Nephron progenitor cell (in vitro differentiated cells): ENCODE measurements at places on chromosomes 11 and 22.

DNA sequence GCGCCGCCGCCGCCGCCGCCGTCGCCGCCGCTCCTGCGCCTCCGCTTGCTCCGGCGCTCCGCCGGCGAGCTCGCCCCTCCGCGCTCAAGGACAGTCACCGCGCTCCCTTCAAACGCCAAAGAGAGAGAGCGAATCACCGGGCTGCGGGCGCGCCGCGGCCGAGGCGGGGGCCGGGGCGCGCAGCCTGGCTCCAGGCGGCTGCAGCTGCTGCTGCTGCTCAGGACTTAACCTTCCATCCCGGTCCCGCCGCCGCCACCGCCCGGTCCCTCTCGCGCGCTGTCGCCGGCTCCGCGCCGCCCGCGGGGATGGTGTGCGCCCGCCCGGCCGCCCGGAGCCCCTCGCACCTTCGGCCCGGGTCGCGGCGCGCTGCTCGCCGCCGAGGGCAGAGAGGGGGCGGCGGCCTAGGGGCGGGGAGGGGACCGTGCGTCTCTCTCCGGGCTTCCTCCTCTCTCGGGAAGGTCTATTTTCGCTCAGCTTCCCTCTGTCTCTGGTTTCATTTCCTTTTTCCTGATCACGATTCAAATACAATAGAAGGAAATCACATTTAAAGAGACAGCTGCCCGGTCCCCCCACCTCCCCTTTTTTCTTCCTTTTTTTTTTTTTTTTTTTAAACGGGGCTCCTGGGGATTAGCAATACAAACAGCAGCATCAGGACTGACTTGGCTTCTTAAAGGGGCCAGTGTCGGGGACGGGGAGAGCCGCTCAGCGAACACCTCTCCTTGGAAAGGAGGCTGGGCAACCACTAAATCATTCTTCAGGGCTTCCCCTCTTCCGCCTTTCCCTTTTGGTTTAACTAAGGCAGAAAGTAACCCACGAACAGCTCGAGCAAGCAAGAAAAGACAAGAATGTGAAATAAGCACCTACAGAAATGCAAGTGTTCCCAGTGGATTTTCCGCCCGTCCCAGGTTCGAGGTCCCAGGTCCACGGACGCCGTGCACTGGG, 22.1 kb downstream of the LMO2 start:
- H3K36me3 ChIP-seq, result no peaks in the 10 kb centered on the region
- DNase-seq, result peak; percentile 72
- H3K27ac ChIP-seq, result peak overlapping the region; percentile 50

GRCh38 chr11:58805065-58805464, 39.4 kb downstream of the GLYATL2 start:
- H3K4me1 ChIP-seq, result no peaks in the 10 kb centered on the region
- H3K27ac ChIP-seq, result no peak overlapping the region
- no peaks in the 10 kb centered on the region for H3K27me3 ChIP-seq
- H3K4me3 ChIP-seq, result no peak overlapping the region

DNA sequence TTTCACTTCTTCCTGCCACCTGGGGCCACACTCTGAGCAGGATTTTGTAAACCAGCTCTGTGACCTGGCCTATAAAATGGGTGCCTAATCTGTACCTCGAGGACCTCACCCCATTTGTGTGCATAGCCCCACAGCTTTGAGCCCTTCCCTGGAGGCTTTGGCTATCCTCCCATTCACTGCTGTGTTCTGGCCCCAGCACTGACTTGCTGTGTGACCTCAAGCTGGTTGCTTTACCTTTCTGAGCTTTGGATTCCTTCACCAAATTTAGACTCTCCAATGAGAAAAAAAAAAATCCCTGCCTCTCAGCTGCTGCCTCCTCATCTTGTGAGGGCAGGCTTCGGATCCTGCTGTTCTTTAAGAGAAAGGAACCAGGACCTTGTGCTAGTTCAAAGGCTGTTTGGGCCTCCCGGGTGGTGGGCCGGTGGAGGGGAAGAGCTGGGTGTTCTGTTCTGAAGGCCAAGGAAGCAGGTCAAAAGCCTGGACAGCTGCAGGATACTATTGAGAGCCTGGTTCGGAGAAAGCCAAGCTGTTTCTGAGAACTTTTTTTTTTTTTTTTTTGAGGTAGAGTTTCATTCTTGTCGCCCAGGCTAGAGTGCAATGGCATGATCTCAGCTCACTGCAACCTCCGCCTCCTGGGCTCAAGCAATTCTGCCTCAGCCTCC, 1.1 kb upstream of the PYGM start:
- H3K27ac ChIP-seq, result peak overlapping the region; percentile 94
- H3K36me3 ChIP-seq, result peaks cover 25% of the 10 kb centered on the region
- no peak for DNase-seq
- H3K4me3 ChIP-seq, result no peak overlapping the region
- H3K27me3 ChIP-seq, result peaks cover 3% of the 10 kb centered on the region
- peaks cover 100% of the 10 kb centered on the region for H3K4me1 ChIP-seq

- H3K27me3 ChIP-seq, result no peaks in the 10 kb centered on the region
- no peak overlapping the region for H3K4me3 ChIP-seq
- no peaks in the 10 kb centered on the region for H3K36me3 ChIP-seq
- H3K4me1 ChIP-seq, result peaks cover 22% of the 10 kb centered on the region
- no peak for DNase-seq
- H3K27ac ChIP-seq, result peak overlapping the region; percentile 36
Measured at GRCh38 chr11:100830978-100831732, 144.1 kb downstream of the ARHGAP42 start.

- peaks cover 5% of the 10 kb centered on the region for H3K27me3 ChIP-seq
- H3K4me1 ChIP-seq, result no peaks in the 10 kb centered on the region
- H3K4me3 ChIP-seq, result no peak overlapping the region
- no peak overlapping the region for H3K27ac ChIP-seq
Measured at GRCh38 chr11:41399323-41399722, 60.1 kb downstream of the LRRC4C start.

- H3K27me3 ChIP-seq, result peaks cover 16% of the 10 kb centered on the region
- no peaks in the 10 kb centered on the region for H3K36me3 ChIP-seq
- H3K4me3 ChIP-seq, result no peak overlapping the region
- no peak overlapping the region for H3K27ac ChIP-seq
- DNase-seq, result peak; percentile 27
- H3K4me1 ChIP-seq, result peaks cover 17% of the 10 kb centered on the region
Measured at GRCh38 chr11:20337526-20338154, 25.9 kb upstream of the HTATIP2 start.

DNA sequence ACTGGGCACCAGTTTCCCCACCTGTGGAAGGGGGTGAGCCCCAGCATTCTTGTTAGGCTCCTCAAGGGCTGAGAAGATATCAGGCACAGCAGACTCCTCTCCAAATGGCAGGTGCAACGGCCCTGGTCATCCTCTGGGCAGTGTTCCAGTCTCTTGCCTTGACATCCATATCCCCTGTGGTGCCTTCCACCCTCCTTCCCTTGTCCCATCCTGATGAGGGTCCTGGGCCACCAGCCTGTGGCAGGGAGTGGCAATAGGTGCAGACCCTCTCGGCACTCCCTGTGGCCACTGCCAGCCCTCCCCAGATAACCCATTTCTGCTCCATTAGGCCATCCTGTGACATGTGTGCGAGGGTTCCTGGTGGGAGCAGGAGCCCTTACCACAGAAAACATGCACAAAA, 78.8 kb upstream of the NECTIN1 start:
- peaks cover 22% of the 10 kb centered on the region for H3K4me1 ChIP-seq
- H3K27ac ChIP-seq, result no peak overlapping the region
- H3K36me3 ChIP-seq, result no peaks in the 10 kb centered on the region
- no peak overlapping the region for H3K4me3 ChIP-seq
- no peak for DNase-seq

DNA sequence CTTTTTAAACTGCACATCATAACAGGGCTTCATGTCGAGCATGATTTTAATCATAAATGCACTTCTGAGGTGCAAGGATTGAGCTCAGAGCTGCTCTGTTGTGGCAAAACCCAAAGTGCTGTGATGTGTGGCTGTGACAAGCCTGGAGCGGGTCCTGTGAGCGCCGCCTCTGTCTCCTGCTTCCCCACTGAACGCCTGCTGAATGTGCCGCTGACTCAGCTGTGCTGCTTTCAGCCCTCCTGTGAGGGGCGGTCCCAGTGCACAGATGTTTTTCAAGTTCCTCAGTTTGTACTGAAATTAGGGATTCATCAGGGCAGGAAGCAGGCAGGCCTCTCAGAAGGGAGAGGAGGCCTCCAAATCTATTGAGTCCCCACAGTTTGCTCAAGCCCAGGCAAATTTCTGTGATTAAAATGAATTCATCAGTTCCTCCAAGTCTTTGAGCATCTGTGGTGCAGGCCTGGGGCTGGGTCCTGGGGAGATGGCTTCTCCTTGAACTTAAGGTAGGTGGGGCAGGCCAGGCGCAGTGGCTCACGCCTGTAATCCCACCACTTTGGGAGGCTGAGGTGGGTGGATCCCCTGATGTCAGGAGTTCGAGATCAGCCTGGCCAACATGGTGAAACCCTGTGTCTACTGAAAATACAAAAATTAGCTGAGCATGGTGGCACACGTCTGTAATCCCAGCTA, 3.0 kb upstream of the GTSE1 start:
- H3K4me3 ChIP-seq, result no peak overlapping the region
- H3K27me3 ChIP-seq, result no peaks in the 10 kb centered on the region
- H3K4me1 ChIP-seq, result peaks cover 42% of the 10 kb centered on the region
- H3K27ac ChIP-seq, result no peak overlapping the region

DNA sequence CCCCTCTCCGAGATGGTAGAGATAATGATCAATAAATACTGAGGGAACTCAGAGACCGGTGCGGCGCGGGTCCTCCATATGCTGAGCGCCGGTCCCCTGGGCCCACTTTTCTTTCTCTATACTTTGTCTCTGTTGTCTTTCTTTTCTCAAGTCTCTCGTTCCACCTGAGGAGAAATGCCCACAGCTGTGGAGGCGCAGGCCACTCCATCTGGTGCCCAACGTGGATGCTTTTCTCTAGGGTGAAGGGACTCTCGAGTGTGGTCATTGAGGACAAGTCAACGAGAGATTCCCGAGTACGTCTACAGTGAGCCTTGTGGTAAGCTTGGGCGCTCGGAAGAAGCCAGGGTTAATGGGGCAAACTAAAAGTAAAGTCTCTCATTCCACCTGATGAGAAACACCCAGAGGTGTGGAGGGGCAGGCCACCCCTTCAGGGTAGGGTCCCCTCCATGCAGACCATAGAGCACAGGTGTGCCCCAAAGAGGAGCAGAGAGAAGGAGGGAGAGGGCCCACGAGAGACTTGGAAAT, 43.2 kb downstream of the IGLL1 start:
- H3K27ac ChIP-seq, result peak overlapping the region; percentile 100
- H3K27me3 ChIP-seq, result no peaks in the 10 kb centered on the region
- peaks cover 89% of the 10 kb centered on the region for H3K4me1 ChIP-seq
- no peak for DNase-seq
- no peak overlapping the region for H3K4me3 ChIP-seq

- no peak overlapping the region for H3K4me3 ChIP-seq
- peaks cover 68% of the 10 kb centered on the region for H3K27me3 ChIP-seq
- no peaks in the 10 kb centered on the region for H3K36me3 ChIP-seq
- H3K27ac ChIP-seq, result no peak overlapping the region
Measured at GRCh38 chr11:43868852-43869567, 11.6 kb upstream of the ALKBH3 start.

- H3K36me3 ChIP-seq, result peaks cover 4% of the 10 kb centered on the region
- no peak for DNase-seq
- H3K27me3 ChIP-seq, result no peaks in the 10 kb centered on the region
- H3K4me3 ChIP-seq, result no peak overlapping the region
Measured at GRCh38 chr11:101453682-101454081, 130.1 kb downstream of the TRPC6 start.

GRCh38 chr11:16613262-16613511, 125.3 kb upstream of the C11orf58 start:
- H3K27me3 ChIP-seq, result peaks cover 5% of the 10 kb centered on the region
- H3K27ac ChIP-seq, result peak overlapping the region; percentile 18
- H3K4me3 ChIP-seq, result peak overlapping the region; percentile 87
- peaks cover 34% of the 10 kb centered on the region for H3K4me1 ChIP-seq

DNA sequence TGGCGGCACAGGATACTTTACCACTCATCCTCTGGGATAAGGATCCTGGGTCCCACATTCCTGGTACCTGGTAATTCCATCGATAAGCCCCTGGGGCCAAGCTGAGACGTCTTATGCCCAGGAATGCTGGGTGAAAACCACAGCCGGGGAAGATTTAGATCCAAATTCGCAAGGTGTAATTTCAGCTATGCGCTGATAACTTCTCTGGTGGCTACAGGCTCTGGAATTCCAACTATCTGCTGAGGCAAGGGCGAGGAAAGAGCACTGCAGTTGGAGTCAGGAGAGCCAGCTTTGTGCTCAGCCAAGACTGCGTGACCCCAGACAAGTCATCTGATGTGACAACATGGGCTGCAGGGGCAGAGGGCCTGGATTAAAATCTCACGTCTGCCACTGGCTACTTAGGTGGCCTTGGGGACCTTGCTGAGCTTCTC, 9.9 kb upstream of the MYEOV start:
- H3K27me3 ChIP-seq, result peaks cover 6% of the 10 kb centered on the region
- H3K4me3 ChIP-seq, result no peak overlapping the region
- peaks cover 5% of the 10 kb centered on the region for H3K36me3 ChIP-seq
- no peak for DNase-seq

- H3K4me3 ChIP-seq, result peak overlapping the region; percentile 76
- H3K4me1 ChIP-seq, result peaks cover 4% of the 10 kb centered on the region
- no peak overlapping the region for H3K27ac ChIP-seq
- DNase-seq, result no peak
- H3K36me3 ChIP-seq, result no peaks in the 10 kb centered on the region
Measured at GRCh38 chr11:61890529-61891330, 615 bp downstream of the FADS3 start.

GRCh38 chr22:21629255-21630149, at the start of gene YDJC:
Gene YDJC (minus strand): TSS chr22:21630022. CDS start chr22:21630014, 8 bp downstream.
- DNase-seq, result peak; percentile 97
- H3K4me3 ChIP-seq, result peak within 1 kb of the TSS; percentile 85
- peaks cover 9% of the 10 kb centered on the region for H3K36me3 ChIP-seq
- H3K4me1 ChIP-seq, result peaks cover 23% of the 10 kb centered on the region
- no peaks in the 10 kb centered on the region for H3K27me3 ChIP-seq
- no peak within 1 kb of the TSS for H3K27ac ChIP-seq

- no peak overlapping the region for H3K4me3 ChIP-seq
- no peak for DNase-seq
- no peaks in the 10 kb centered on the region for H3K36me3 ChIP-seq
- H3K4me1 ChIP-seq, result peaks cover 42% of the 10 kb centered on the region
- no peak overlapping the region for H3K27ac ChIP-seq
- H3K27me3 ChIP-seq, result peaks cover 40% of the 10 kb centered on the region
Measured at GRCh38 chr11:34271727-34272126, 86.1 kb downstream of the ABTB2 start.

- peaks cover 4% of the 10 kb centered on the region for H3K27me3 ChIP-seq
- no peak for DNase-seq
- no peak overlapping the region for H3K27ac ChIP-seq
Measured at GRCh38 chr11:121933694-121934093, 182.3 kb downstream of the BLID start.

- no peak overlapping the region for H3K27ac ChIP-seq
- peaks cover 88% of the 10 kb centered on the region for H3K36me3 ChIP-seq
- no peak for DNase-seq
Measured at GRCh38 chr22:31329453-31330215, 16.5 kb downstream of the PATZ1 start.

DNA sequence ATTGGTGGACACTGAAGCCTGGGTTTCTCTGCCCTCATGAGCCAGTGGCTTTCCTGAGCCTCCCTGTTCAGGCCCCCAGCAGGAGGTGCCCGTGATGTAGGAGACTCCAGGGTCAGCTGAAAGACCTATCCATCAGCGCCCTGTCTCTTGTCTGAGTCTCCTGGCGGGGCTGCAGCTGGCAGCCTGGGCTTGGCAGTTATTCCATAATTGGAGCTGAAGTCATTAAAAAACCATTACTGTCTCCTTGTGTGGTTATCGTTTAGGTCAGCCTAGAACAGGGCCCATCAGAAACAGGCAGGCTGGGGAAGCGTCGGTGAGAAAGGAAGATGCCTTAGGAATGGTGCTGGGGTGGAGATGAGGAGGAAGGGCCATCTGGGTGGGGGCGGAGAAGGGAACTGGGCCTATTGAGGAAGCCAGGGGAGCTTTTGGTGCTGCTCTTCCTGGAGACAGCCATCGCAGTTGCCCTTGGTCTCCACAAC, 5.0 kb downstream of the TUB start:
- no peak overlapping the region for H3K27ac ChIP-seq
- peaks cover 17% of the 10 kb centered on the region for H3K27me3 ChIP-seq
- no peak overlapping the region for H3K4me3 ChIP-seq
- peaks cover 50% of the 10 kb centered on the region for H3K4me1 ChIP-seq
- no peak for DNase-seq
- no peaks in the 10 kb centered on the region for H3K36me3 ChIP-seq
